NCI-H748 treated with DMSO at 0.1 percent for 48 hours (cell line): ENCODE measurements at places on chromosomes 5 and 9.

- DNase-seq: no peak
These were observed 27.2 kb downstream of the NEK6 start for GRCh38 chr9:124284940-124285441.

GRCh38 chr5:78387468-78388153 lies 27.2 kb downstream of the SCAMP1 start:
- no peak for DNase-seq

DNA sequence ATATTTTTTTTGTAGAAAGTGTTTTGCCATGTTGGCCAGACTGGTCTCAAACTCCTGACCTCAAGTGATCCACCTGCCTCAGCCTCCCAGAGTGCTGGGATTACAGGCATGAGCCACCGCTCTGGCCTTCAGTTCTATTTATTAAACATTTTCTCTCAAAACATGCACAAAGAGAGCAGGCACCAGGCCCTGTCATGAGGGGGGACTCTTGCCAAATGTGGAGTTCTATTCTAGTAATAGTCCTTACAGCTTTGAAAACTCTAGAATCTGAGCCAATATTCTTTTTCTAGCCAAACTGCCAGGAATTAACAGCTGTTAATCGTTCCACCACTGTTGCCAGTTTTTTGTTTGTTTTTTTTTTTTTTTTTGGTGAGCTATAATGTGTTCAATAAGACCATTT lies 124.6 kb downstream of the TARS1 start:
- no peak for DNase-seq

DNA sequence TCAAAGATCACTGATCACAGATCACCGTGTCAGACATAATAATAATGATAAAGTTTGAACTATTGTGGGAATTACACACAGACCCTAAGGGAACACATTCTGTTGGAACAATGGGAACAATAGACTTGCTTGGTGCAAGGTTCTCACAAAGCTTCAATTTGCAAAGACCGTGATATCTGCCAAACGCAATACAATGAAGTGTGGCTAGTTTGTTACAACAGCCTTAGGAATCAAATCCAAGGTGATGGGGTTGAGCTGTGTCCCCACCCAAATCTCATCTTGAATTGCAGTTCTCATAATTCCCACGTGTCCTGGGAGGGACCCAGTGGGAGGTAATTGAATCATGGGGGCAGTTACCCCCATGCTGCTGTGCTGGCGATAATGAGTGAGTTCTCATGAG lies 20.8 kb downstream of the KYAT1 start:
- DNase-seq: no peak

GRCh38 chr5:82601077-82601476 lies 322.9 kb upstream of the RPS23 start:
- DNase-seq: no peak

- DNase-seq: no peak
These were observed 11.8 kb downstream of the TMEM161B start for GRCh38 chr5:88256872-88257271.
